ENCODE measurements at places on chromosomes 2 and 18. TPM values are rescaled to one million over a fixed set of nuclear protein-coding genes. Genes with fewer than 3 reads are reported as not detected.

GRCh38 chr2:25044011-25044410, 2.1 kb downstream of the EFR3B start:
- DNase-seq, result no peak

- no peak for DNase-seq
Observed at GRCh38 chr2:29562896-29563295, 358.5 kb downstream of the ALK start.

Gene OSBPL6
- total RNA-seq, result 11.8 TPM

DNA sequence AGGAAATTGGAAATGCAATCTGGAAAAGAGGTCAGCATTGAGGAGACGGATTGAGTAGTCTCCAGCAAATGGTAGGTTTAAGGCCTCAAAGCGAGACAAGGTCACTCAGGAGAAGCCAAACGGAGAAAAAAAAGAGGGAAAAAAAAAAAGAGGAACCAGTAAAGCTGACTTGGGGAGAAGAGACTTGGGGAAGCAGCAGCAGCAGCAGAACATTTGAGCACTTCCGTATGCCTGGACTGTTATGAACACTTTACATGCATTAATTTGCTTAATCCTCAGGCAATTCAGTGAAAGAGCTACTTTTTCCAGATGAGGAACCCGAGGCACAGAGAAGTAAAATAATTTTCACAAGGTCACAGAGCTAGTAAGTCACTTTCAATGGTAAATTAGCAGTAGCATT, 81.3 kb downstream of the OSBPL6 start:
- DNase-seq, result no peak

Gene RAD51AP2
- 0.13 TPM for total RNA-seq

DNA sequence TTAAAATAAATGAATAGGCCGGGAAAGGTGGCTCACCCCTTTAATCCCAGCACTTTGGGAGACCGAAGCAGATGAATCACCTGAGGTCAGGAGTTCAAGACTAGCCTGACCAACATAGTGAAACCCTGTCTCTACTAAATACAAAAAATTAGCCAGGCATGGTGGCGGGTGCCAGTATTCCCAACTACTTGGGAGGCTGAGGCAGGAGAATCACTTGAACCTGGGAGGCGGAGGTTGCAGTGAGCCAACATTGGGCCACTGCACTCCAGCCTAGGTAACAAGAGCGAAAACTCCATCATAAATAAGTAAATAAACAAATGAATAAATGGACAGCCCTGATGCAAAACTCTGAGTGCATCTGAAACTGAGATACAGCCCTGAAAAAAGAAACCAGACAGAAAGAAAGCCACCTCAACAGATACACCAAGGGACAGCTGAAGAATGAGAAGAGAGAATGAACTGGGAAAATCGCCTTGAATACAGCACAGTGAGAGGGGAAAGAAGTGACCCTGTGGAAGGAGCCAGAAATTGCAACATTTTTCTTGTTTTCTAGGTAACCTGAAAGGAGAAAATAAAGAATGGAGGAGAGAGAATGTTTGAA, 64.4 kb downstream of the TRABD2A start:
- DNase-seq, result no peak

GRCh38 chr18:52319424-52319983, 20.5 kb upstream of the DCC start:
- DNase-seq, result no peak

DNA sequence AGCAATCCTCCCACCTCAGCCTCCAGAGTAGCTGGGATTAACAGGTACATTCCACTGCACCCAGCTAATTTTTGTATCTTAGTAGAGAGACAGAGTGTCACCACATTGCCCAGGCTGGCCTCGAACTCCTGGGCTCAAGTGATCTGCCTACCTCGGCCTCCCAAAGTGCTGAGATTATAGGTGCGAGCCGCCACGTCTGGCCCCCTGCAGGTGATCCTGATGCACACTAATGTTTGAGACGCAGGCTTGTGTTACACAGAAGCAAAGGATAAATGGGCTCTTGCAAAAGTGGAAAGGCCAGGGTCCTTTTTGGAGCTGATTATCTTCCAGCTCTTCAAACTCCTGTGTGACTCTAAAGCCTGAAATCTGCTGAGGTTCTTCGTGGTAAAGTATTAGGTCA, 84.2 kb downstream of the TGFA start:
- no peak for DNase-seq

- DNase-seq, result peak; percentile 57
Observed at GRCh38 chr2:64165706-64166105, 21.5 kb upstream of the PELI1 start.

DNA sequence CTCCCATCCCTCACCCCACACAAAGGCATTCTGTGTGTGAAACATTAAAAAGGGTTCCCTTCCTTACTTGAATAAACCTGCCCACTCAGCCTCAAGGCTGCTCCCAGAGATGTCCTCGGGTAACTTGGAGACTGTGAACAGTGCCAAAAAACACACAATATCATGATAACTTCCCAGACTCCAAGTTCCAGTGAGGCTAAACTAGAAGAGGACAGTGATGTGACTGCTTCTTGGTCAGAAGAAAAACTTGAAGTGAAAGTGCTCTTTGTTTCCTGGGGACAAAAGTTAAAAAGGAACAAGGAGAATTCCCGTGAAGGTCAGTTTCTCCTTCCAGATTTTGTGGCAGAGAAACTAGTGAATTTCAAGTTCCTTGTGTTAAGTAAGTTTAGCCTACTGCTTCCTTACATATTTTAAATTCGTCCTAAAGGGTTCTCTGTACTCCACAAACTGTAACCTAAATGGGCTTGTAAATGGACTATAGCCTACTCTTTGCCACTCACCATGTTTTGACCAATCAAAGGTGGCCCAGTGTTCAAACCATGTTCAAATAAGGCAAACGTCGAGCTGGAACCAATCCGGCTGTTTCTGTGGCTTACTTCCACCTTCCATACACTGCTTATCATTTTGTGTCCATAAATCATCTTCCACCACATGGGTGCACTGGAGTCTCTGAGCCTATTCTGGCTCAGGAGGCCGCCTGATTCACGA, 20.4 kb downstream of the TPRKB start:
- no peak for DNase-seq

DNA sequence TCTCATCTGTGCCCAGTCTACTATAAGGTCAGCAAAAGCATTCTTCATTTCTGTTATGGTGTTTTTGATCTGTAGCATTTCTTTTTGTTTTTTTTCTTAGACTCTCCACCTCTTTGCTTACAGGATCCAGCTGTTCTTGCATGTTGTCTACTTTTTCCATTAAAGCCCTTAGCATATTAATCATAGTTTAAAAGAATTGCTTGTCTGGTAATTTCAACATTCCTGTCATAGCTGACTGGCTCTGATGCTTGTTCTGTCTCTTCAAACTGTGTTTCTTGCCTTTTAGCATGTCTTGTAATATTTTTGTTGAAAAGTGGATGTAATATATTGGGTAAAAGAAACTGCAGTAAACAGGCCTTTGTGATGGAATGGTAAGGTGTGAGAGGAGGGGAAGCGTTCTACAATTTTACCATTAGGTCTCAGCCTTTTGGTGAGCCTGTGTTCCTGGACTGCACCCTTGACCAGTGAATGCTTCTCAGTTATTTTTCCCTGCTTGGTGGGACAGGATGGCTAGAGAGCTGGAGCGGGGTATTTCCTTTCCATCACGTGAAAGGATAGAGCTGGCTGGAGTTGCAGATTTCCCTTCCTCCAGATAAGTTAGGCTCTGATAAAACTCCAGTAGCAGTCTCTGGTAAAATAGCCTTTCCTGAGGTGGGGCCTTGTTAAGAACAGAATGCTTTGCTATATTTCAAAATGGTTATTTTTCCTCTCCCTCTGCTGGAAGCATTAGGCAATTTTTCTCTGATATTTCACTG, 65.4 kb downstream of the PLA2R1 start:
- DNase-seq, result peak; percentile 5

GRCh38 chr2:240564561-240565332, 3.5 kb upstream of the RNPEPL1 start:
- DNase-seq, result peak; percentile 80

Gene TIMM21
- total RNA-seq, result 28.0 TPM

GRCh38 chr2:18503376-18504228, 56.9 kb downstream of the RDH14 start:
- DNase-seq, result no peak

DNA sequence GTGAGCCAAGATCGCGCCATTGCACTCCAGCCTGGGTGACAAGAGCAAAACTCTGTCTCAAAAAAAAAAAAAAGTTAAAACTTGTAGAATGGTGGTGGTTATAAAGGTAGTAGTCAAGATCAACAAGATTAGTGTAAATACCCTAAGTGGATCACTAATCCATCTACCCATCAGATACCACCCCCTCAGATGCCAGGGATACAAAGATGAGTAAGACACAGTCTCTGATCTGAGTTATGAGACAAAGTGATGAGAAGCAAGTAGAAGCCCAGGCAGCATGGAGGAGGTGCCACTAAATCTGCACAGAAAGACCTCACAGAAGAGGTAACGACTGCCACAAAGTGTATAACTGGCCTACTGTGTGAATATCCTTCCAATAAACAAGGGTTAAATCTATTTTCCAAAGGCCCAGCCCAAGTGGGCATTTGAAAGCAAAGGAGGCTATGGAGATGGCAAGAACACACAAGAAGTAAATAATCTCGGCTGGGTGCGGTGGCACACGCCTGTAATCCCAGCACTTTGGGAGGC, 20.2 kb downstream of the NFE2L2 start:
- DNase-seq, result no peak

DNA sequence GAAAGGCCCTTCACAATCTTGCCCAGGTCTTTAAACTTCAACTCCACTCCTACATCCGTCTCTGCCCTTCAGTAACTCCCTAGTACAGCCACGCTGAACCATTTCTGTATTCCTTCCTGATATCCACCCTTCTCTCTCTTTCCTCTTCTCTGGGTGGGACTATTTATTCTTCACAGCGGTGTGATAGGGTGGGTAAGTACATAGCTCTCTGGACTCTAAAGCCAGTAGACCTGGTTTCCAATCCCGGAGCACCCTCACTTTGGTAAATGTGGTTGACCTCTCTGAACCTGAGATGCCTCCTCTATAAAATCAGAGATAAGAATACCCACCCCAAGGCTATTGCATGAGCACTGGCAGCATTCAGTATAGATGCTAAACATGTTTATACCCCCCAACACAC, 86.7 kb downstream of the ATL2 start:
- DNase-seq, result no peak

GRCh38 chr2:12286347-12286746, 430.4 kb upstream of the TRIB2 start:
- no peak for DNase-seq

Gene SERPINB7
- 25.0 TPM for total RNA-seq

DNA sequence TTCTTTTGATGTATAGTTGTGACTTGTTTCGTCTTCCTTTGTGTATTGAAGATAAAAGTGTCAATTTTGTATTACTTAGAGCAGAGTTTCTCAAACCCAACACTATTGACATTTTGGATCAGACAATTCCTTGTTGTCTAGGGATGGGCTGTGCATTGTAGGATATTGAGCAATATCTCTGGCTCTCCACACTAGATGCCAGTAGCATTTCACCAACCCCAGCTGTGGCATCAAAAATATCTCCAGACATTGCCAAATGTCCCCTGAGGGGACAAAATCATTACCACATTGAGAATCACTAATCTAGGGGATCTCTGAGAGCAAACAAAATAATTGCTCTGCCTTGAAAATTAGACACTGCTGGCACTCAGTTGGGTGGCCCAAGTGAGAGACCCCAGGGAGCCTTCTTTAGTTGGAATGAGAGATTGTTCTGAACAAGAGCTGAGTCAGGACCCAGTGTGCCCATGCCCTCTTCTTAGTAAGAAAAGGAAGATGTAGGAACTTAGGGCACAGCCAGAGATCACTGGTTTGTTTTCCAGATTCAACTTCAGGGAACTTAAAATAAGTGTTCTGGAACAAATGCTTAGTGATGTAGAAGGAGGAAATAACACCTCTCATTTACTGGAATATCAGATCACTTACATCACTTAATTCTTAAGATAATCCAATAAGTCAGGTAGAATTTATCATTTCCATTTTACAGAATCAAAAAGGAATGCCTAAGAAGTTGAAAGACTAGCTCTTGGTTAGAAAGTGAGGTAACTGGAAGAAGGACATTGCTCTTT, 466.6 kb upstream of the TNP1 start:
- DNase-seq, result peak; percentile 17

Gene CNDP1
- not detected for total RNA-seq
